ENCODE measurements at places on chromosomes 12 and 14.

DNA sequence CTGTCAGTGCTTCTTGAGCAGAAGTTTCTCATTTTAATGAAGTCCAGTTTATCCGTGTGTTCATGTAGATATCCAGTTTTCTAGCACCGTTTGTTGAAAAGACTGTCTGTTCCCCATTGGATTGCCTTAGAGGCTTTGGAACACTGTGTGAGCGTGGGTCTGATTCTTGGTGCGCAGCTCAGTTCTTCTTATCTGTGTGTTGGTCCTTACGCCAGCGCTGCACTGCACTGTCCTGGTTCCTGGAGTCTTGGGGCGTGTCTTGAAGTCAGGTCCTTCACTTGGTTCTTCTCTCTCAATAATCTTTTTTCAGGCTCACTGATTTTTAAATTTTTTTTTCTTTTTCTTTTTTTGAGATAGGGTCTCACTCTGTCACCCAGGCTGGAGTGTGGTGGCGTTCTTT lies 25.5 kb downstream of the EP400 start:
- DNase-seq: no peak

DNA sequence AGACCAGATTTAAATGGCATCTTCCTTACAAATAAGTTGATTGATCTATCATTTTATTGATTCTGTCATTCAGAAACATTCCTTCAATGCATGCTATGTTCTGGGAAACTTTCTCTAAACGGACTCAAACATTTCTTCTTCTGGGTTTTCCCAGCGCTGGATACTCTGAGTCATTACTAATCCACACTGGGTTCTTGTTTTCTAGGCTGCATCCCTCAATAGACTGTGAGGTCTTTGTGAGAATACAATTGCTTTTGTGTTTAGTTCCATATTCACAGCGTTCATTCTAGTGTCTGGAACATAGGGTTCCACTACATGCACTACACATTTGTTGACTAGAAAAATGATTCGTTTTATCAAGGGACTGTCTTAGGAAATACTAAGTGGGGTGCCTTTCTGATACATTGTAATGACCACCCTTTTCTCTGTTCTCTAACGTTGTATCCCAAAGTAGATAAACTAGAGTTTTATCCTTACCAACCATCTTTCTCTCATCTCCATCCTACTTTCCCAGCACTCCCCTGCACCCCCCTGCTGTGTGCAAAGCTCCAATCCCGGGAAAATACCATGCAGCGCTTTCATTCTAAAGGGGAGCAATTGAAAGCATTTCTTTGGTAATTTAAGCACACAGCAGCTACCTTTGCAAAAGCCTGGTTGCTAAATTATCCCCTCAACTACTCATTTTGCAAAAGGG lies 878.7 kb downstream of the DIO2 start:
- no peak for DNase-seq

- no peak for DNase-seq
Observed at GRCh38 chr14:22554498-22555383, 34.3 kb downstream of the DAD1 start.

- DNase-seq: no peak
Observed at GRCh38 chr14:24329736-24330135, 5.1 kb downstream of the ADCY4 start.

DNA sequence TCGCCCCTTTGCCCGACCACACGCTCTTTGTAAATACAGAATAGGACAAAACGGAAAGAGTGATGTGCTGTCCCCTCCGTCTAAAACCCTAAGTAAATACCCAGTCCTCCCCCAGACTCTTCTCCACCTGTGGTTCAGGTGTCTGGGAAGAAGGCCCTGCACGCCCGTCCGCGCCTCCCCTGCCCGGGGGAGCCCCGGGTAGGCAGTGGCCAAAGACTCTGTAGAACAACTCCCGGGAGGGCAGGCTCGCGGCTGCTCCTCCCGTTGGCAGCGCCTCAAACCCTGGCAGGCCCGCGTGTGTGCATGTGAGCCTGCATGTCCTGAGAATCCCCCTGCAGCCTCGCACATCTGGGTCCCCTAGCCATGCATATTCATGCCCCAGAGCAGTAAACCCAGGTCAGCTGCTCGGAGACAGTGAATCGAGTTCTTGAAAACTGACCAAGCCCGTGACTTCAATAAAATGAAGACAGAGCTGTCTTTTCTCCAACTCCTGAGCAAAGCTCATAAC lies 165.8 kb downstream of the MON2 start:
- DNase-seq: no peak

GRCh38 chr12:20125276-20125798 lies 243.0 kb upstream of the PDE3A start:
- DNase-seq: no peak

DNA sequence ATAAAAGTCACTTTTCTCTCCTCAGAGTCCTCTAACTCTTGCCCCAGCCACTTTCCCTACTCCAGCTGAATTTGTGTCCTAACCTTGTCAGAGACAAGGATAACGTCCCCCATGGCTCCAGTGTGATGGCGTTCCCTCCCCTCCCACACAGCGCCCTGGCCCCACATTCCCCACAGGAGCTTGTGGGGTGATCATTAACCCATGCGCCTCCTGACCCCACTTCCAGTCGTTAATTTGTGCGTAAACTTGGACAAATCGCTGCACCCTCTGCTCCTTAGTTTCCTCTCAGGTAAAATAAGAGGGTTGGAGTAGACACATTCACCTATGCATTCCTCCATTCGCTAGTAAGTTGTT lies 22.9 kb upstream of the BCDIN3D start:
- no peak for DNase-seq
